ENCODE measurements at places on chromosomes 12 and 14.

DNA sequence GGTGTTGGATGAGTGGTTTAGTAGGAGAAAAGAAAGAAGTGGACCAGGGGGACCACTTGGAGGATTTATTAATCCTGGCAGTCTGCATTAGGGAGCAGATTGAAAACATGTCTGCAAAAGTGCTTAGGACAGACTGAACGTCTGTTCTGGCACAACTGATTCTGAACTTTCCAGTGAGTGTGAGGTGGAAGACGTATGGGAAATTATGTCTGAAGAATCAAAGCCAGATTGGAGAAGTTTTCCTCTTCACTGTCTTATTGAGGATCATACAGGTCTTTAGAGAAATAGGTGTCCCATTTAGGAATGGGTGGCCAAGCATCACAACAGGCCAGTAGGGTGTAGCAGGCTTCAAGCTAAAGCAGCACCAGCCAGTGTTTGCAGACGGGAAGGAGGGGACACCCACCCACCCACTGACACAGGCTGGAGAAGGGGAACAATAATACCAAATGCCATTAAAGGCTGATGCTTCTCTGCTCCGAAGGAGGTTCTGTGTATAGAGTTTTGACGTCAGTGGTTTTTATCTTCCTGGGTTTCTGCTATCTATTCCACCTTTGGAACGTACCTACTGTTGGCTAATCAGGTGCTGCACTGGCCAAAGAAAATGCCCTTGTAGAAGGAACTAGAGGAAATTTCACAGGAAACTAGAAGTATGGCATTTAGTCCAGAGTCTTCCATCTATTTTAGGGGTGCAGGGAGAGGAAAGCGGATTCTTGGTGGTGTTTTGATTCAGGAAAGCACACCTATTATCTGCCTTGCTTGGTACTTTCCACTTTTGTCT lies 1.8 kb downstream of the SRRM4 start:
- no peak for DNase-seq

- no peak for DNase-seq
These were observed 235.5 kb upstream of the NPAS3 start for GRCh38 chr14:32703183-32703621.

GRCh38 chr12:52543985-52544883 lies 8.7 kb downstream of the KRT71 start:
- DNase-seq, result no peak

GRCh38 chr14:98994561-98994960 lies 277.4 kb downstream of the BCL11B start:
- DNase-seq, result no peak

GRCh38 chr12:111181143-111181726 lies 187.7 kb downstream of the PHETA1 start:
- no peak for DNase-seq

All from activated naive CD4-positive, alpha-beta T cell treated with anti-CD3 and anti-CD28 coated beads, Interleukin-2, amount 50 U/mL, for 72 hours (primary cell).